Right kidney (tissue), 9 donors: ENCODE measurements at places on chromosomes 6 and 20.

DNA sequence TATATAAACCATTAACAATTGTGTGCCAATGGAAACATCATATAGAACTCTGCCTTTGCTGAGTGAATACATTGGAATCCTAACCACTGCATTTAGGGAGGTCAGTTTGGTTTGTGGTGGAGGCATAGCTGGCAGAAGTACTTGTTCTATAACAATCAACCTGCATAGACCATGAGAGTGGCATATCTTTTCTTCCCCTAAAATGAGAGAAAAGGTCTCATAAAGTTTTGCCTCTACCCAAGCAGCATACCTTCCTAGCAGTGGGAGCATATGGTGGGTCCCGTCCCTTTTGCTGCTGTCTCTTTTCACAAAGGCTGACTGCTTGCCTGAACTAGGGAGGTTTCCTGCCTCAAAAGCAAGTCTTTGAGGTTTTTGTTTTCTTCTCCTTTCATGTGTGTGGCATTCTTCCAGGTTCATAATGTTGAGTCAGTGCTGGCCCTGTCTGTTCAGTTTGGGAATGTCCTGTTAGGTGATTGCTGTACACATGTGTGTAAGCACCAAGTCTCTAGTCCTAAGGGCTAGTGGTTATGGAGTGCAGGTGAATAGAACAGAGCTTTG, 61.2 kb upstream of the SUPT3H start:
- DNase-seq: no peak

DNA sequence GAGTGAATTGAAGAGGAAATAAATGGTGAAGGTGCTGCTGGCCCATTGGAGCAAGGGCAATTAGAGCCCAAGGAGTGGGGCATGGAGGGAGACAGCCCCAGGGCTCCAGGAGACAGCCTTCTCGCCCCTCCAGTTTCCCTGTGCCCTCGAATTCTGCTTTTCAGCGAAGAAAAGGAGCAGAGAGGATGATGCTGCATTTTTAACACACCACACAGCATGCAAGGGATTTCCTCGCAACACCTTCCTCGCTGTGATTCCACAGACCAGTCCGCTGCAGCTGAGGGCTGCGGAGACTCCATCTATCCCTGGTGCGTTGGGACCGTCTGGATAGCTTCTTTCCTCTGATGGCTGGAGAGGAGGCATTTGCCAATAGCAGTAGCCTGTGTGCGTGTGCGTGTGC, 41.7 kb downstream of the PTCHD4 start:
- peak; percentile 24 for DNase-seq

GRCh38 chr6:109104512-109104911, 9.2 kb downstream of the CEP57L1 start:
- DNase-seq: no peak

GRCh38 chr20:34859367-34859766, 13.3 kb downstream of the GGT7 start:
- no peak for DNase-seq

DNA sequence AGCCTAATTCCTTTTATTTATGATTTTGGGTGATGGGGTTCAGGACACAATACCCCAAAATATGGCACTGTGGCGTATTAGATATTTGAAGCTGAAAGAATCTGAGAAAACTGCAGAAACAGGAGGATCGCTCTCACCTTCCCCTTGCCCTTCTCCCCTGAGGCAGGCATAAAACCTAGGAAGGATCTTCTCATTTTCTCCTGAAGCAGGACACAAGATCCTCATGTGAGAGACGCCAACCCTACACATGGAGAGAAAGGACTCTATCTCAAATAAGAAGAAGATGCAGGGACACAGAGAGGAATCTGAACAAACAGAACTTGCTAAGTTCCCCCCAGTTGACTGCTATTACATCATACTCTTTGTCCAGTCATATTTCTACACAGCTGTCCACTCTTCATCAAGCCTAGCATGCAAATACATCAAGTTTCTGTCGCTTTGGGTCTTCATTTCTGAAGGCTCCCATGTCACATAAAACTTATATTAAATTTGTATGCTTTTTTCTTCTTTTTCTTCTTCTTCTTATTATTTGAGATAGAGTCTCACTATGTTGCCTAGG, 109.0 kb downstream of the DTNBP1 start:
- no peak for DNase-seq

- DNase-seq: no peak
Measured at GRCh38 chr6:136303516-136303915, 13.9 kb upstream of the BCLAF1 start.

DNA sequence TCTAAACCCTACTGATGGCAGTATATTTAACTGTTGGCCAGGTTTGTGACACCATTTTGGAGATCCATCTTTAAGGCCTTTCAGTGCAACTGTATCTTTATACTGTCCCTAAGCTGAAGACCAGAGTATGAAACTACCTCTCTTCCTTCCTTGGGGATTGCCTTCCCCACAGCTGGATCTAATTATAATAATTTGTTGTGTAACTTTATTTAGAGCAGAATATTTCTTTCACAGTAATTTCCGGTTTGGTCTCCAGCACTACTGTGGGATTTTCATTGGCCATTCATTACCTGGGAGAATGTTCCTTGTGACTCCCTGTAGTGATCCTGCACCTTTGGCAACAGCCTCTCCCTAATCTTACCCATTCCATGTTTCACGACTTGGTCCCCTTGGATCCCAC, 75.2 kb downstream of the AKAP7 start:
- DNase-seq: no peak

DNA sequence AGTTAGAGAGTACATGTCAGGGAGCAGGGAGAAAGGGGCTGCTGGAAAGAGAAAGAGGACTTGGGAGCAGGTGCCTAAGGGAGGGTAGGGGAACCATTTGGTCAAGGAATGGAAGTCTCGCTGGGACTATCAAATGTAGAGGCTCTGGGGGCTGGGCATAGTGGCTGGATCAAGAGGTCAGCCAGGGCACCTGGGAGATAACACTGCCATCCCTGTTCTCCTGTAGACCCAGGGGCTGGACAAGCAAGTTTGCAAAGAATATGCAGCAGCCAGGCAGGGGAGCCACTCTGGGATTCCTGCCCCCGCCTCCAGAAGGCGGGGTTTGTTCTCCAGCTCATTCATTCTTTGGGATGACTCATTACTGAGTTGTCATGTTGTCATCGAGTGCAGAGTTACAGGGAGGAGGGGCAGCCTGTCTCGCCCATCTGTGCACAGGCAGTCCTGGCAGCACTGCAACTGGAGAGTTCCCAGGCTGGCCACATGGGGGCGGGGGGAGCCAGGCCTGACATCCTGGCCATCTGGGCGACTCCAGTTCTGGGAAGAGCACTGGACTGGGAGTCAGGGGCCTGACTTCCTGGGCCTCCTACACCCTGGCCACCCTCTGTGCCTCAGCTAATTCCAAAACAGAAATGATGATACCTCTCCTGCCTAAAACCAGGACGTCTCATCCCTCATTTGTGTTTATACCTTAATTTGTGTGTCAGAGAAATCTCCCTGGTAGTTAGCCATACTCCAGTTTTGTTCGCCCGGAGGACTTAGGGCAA, 28.2 kb upstream of the ZFAND3 start:
- peak; percentile 62 for DNase-seq

DNA sequence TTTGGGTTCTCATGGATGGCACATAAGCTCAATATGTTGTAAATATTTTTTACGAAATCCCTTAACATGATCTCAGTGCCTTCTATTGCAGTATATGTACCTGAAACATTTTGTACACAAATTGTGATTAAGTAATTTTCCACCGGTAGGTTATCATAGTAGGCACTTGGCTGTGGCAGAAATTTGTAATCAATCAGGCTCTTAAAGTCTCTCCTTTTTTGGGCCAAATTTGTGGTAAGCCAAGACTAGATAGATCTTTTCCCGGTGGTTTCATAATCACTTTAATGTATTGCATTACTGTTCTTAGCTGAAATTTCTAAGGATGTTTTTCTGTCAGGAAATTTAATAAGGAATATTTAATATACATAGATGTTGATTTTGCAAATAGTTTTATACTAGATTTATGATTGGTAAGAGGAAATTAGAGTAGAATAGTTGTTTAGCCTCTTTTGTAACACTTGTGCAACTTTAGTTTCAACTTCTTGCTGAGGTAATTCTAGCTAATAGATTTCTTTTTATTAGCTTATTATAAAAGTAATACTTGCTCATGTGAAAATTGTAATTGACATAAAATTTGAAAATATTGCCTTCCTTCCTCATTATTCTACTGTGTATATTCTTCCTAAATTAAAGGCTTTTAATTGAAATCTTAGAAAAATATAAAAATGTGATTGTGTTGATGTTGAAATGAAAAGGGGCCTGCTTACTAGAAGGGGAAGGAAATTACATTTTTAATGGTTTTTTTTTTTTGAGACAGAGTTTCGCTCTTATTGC, 3.2 kb downstream of the PCMT1 start:
- DNase-seq: no peak

DNA sequence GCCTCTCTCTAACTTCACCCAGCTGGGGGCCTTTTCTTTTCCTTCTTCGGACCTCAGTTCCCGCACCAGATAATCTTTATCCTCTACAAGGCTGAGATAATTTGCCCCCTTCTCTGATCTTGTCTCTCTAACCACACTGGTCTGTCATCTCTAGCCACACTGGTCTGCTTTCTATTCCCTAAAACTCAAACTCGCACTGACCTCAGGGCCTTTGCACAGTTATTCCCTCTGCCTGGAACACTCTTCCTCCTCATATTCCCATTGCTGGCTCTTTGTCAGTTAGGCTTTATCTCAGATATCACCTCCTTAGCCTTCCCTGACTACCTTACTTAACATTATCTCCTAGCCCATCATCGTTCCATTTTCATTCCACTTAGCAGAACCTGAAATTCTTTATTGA, 7.6 kb downstream of the RIMS4 start:
- DNase-seq: no peak

- no peak for DNase-seq
Measured at GRCh38 chr6:82022614-82023129, 224.9 kb downstream of the IBTK start.

DNA sequence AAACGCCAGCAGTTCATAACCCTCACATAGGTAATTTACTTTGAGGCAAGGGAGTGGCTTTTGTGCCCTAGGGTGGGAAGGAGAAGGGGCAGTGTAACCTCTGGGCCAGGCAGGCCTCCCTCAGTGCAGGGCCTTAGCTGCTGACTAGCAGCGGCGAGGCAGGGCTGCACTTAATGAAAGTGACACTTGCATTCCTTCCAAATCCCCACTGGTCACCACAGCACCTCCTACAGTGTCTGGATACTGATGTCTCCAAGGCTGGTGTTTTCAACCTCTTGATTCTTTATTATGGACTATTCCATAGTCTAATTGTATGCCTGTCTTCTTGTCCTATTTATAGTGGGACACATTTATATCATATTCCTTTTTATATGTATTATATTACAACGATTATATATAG, 152.7 kb downstream of the LY86 start:
- DNase-seq: no peak

DNA sequence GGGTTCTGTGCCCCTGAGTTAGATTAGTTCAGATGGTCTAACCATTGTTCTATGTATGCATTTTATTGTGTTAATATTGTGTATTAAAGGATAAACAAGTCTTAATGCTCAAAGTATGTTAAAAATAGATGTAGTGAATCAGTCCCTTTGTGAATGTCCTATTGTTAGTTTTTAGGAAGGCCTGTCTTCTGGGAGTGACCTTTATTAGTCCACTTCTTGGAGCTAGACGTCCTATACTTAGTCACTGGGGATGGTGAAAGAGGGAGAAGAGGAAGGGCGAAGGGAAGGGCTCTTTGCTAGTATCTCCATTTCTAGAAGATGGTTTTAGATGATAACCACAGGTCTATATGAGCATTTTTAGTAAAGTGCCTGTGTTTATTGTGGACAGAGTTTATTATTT, 12.3 kb upstream of the HMGN4 start:
- no peak for DNase-seq

DNA sequence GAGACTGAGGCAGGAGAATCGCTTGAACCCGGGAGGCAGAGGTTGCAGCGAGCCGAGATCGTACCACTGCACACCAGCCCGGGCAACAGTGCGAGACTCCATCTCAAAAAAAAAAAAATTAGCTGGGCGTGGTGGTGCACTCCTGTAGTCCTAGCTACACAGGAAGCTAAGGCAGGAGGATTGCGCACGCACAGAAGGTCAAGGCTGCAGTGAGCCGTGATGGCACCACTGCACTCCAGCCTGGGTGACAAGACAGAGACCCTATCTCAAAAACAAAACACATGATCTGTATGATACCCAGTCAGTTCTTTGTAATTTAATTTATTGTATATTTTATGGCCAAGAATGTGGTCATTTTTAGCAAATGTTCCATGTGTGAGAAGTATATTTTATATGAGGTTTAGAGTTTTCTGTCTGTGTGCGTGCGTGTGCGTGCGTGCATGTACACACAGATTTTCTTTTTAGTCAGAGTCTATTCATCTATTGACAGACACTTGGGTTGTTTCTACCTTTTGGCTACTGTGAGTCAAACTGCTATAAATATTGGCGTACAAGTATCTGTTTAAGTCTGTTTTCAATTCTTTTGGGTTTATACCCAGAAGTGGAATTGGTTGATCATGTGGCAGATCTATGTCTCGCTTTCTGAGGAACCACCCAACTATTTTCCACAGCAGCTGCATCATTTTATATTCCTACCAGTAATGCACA, 22.2 kb upstream of the MYL9 start:
- no peak for DNase-seq

GRCh38 chr20:45069261-45069660, 31.7 kb downstream of the KCNS1 start:
- no peak for DNase-seq

GRCh38 chr6:33314943-33315792, 1.3 kb upstream of the TAPBP start:
- DNase-seq: peak; percentile 50

- no peak for DNase-seq
Measured at GRCh38 chr6:129492260-129492659, 217.7 kb downstream of the ARHGAP18 start.

GRCh38 chr6:19036196-19036555, 649.0 kb downstream of the RNF144B start:
- no peak for DNase-seq

DNA sequence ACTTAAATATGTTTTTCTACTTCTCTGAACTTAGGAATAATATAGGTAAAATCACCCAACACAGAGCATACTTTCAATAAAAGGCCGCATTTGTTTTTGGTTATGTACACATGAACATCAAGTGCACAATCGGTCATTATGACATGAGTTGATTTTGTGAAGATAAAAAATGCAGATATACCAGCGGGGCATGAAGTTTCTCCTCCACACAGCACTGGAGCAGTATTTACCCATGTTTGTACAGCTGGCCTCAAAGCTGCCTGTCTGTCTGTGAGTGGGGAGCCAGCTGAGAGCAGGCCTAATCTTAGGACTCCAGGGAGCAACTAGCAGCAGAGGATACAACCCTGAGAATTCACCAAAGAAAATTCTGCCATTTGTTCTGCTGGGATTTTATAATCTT, 206.5 kb downstream of the TPBG start:
- DNase-seq: no peak
